ENCODE measurements at places on chromosomes 7 and 10.

- DNase-seq: no peak
Measured at GRCh38 chr10:44387853-44388251, 3.0 kb upstream of the CXCL12 start.

GRCh38 chr10:96890580-96890979, 58.5 kb downstream of the LCOR start:
- DNase-seq: no peak

GRCh38 chr7:23264916-23265458, 18.4 kb downstream of the GPNMB start:
- DNase-seq: no peak

DNA sequence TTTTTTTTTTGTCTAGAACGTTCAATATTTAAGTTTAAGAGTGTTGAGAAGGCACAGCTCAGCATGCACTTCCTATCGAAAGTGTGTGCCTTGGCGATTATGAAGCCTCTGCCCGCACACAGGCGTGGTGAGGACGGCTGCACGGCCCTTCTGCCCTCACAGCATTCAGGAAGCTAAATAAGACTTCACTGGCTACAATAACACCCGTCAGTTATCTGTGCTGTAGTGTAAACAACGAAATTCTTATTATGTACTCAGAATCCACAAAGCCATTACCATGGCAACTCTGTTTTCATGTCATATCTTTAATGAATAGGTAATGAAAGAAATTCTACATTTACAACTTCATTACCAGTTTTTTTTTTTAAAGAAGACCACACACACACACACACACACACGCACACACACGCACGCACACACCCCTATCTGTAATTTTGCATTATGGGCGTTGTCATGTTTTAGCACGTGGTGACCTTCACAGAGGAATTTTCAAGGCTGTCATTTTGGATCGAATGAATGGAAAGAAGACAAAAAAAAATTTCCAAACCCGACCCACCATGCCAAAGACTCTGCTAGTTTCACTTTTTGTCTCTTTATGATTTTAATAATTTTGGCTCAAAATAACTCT, 254.8 kb upstream of the CTBP2 start:
- no peak for DNase-seq

GRCh38 chr7:79290398-79290797, 163.1 kb downstream of the MAGI2 start:
- no peak for DNase-seq

- no peak for DNase-seq
Measured at GRCh38 chr10:63770523-63770922, 249.3 kb downstream of the REEP3 start.
